ENCODE measurements at places on chromosomes 12 and 14. TPM values are rescaled to one million over a fixed set of nuclear protein-coding genes. Genes with fewer than 3 reads are reported as not detected.
A peak's percentile ranks its signal among the peaks of the same experiment; 100 is the strongest.

DNA sequence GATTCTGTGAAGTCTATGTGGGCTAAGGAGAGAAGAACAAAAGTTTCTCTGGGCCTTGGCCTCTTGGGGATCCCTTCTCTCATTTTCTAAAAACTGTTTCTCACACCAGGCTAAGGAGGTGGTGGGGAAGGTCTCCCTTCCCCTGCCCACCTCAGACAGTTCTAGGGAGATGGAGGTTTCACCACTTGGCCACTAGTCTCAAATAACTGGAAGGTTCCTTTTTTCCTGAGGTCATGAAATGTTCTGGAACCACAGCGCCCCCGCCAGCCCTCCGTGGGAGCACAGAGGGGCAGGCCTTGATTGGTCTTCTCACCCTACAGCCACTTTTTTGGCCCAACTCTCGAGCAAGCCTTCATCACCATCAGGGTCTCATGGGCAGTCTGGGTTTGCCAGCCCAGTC, 12.6 kb downstream of the C12orf43 start:
- H3K27me3 ChIP-seq = no peaks in the 10 kb centered on the region
- H3K27ac ChIP-seq = no peak overlapping the region
- H3K4me1 ChIP-seq = peaks cover 5% of the 10 kb centered on the region
- DNase-seq = no peak
- peaks cover 28% of the 10 kb centered on the region for H3K36me3 ChIP-seq
- H3K4me3 ChIP-seq = no peak overlapping the region

- H3K4me1 ChIP-seq = no peaks in the 10 kb centered on the region
- H3K27me3 ChIP-seq = no peaks in the 10 kb centered on the region
- DNase-seq = no peak
- no peak overlapping the region for H3K4me3 ChIP-seq
- H3K36me3 ChIP-seq = no peaks in the 10 kb centered on the region
These were observed 45.0 kb downstream of the SYNE3 start for GRCh38 chr14:95471476-95471875.

GRCh38 chr12:67804168-67804567, 155.6 kb downstream of the DYRK2 start:
- no peak overlapping the region for H3K27ac ChIP-seq
- no peaks in the 10 kb centered on the region for H3K27me3 ChIP-seq
- DNase-seq = no peak
- H3K36me3 ChIP-seq = no peaks in the 10 kb centered on the region

Gene CPNE6
- total RNA-seq = not detected

GRCh38 chr12:94207849-94208621, 59.7 kb downstream of the PLXNC1 start:
- peak overlapping the region; percentile 18 for H3K27ac ChIP-seq
- no peaks in the 10 kb centered on the region for H3K27me3 ChIP-seq
- H3K4me3 ChIP-seq = peak overlapping the region; percentile 52
- H3K36me3 ChIP-seq = no peaks in the 10 kb centered on the region
- DNase-seq = peak; percentile 76

GRCh38 chr12:68291396-68292036, 38.1 kb upstream of the IL22 start:
- H3K4me1 ChIP-seq = peaks cover 12% of the 10 kb centered on the region
- H3K27ac ChIP-seq = no peak overlapping the region
- H3K27me3 ChIP-seq = no peaks in the 10 kb centered on the region
- no peaks in the 10 kb centered on the region for H3K36me3 ChIP-seq
- no peak for DNase-seq
